NCI-H1105 (cell line): ENCODE measurements at places on chromosomes 16 and 17.

DNA sequence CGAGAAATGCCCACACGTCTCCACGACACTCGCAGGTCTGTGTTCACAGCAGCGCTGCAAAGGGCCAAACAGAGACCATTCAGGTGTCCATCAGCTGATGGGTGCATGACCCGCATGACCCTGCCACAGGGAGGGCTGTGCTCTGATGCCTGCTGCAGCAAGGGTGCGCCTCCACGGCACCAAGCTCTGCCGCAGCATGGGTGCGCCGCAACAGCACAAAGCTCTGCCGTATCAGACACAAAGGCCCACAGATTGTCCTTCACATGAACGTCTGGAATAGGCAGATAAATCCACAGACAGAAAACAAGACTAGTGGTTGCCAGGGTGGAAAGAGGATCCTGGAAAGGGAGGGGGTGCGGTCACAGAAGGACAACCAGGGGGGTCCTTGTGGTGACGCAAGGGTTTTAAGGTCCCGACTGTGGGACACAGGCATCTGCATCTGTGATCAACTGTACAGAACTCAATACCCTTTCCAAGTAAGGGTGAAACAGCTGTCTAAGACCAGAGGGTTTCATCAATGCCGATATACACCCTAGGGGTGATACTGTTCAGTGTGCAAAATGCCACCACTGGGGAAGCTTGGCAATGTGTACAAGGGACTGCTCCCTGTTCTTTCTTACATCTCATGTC lies 121.0 kb downstream of the ANKRD11 start:
- DNase-seq, result no peak

DNA sequence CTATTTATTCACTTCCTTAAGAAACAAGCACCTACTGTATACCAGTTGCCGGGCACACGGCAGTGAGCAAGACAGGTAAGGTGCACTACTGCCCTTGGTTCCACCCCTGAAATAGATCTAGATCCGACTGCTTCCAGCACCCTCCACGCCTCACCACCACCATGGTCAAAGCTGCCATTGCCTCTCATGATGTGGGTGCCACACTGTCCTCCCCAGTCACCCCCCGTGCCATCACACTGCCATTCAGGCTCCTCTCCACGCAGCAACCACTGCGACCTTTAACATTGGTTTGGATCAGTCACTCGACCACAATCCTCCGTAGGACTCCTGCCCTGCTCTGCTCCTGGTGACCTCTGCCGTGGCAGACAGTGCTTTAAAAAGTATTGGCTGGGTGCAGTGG lies 226.8 kb downstream of the CPPED1 start:
- no peak for DNase-seq

DNA sequence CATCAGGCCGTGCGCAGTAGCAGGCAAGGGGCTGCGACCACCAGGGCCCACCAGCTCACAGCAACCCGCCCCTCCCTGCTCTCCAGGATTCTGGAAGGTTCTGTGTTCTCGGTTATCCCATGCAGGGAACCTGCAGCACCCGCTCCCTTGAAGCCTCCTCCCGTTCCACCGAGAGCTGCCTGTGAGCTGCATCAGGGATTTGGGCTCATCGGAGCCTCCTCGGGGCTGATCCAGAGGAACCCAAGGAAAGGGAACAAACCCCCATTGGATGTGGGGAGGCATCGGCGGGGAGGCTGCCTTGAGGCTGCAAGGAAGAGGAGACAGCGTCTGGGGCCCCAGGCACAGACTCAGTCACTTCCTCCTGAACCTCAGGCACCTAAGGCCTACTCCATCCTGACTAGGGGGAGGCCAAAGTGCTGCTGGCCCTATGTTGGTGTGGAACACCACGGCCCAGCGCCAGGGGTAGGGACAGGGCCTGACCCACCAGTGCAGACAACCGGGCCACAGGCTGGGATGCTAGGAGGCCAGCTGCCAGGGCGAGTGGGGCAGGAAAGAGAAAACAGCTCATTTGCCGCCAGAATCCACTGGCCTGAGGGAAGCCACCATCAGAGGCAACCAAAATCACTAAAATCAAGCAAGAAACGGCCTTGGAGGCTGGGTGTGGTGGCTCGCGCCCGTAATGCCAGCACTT lies 14.4 kb upstream of the LGALS3BP start:
- no peak for DNase-seq

- DNase-seq, result no peak
Measured at GRCh38 chr16:53085931-53086421, 31.2 kb downstream of the CHD9 start.

- DNase-seq, result no peak
Measured at GRCh38 chr17:8726941-8727555, 17.6 kb downstream of the CCDC42 start.

DNA sequence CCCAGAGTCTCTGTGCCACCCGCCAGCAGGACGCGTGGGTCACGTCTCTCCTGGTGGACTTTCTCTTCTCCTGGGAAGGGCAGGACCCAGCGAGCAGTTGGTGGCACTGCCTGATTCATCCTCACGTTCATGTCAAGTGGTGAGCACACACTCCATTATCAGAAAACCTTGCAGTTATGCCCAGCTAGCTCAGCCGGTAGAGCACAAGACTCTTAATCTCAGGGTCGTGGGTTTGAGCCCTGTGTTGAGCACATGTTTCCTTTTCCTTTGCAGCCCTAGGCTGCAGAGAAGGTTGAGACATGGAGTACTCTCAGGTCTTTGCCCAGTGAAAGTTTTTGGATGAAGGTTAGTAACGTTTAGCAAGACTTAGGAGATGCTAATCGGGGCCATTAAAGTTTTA lies 8.0 kb downstream of the OR1F1 start:
- DNase-seq, result no peak

GRCh38 chr17:56098746-56099145 lies 54.5 kb upstream of the ANKFN1 start:
- no peak for DNase-seq

DNA sequence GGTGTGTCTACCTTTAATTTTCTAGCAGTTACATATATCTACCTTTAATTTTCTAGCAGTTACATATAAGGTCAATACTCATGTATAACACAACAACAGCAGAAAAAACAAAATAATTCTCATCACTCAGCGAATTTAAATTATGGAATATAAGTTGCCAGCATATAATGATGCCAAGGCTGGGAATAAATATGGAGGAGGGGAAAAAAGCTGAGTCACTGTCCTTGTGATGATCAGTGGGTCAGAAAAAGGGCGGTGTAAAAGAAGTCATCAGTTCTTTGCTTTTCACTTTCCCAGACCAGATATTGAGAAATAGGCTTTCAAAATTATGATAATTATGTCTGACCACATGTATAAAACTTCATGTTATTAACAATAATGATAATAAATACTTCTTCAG lies 1471.7 kb downstream of the CDH8 start:
- DNase-seq, result no peak

GRCh38 chr16:20409398-20410120 lies at the start of gene ACSM5:
TSS of gene ACSM5 (plus strand) at chr16:20409534. CDS start at chr16:20411485, 1,951 bp downstream.
- DNase-seq, result no peak

DNA sequence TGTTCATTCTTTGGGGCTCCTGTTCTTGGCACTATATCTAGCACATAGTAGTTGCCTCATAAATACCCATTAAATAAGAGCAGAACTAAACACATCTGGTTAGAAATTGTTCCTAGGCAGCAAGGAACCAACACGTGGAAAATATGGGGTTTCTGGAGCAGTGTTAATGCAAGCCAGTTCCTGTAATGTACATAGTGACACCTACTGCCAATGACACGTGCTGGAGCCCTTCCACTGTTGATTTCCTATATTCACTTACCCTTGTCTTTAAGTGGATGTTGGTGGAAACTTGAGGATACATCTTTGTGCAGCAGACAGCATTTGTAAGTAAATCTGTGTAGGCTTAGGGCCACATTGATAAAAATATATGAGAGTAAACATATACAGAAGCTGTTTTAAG lies 1.6 kb upstream of the IRF8 start:
- DNase-seq, result no peak

DNA sequence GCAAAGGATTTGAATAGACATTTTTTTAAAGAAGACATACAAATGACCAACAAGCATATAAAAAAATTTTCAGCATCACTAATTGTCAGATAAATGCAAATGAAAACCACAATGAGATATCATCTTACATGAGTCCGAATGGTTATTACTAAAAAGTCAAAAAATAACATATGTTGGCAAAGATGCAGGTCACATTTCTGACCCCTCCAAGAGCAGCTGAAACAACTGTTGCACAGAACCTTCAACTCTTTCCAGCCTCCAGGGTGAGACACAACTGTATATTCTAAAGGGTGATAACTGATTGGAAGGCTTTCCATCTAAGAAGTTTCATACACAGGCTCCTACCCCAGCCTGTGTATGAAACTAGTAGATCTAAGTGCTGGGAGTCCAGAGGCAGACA lies 51.9 kb downstream of the SLFN5 start:
- no peak for DNase-seq

DNA sequence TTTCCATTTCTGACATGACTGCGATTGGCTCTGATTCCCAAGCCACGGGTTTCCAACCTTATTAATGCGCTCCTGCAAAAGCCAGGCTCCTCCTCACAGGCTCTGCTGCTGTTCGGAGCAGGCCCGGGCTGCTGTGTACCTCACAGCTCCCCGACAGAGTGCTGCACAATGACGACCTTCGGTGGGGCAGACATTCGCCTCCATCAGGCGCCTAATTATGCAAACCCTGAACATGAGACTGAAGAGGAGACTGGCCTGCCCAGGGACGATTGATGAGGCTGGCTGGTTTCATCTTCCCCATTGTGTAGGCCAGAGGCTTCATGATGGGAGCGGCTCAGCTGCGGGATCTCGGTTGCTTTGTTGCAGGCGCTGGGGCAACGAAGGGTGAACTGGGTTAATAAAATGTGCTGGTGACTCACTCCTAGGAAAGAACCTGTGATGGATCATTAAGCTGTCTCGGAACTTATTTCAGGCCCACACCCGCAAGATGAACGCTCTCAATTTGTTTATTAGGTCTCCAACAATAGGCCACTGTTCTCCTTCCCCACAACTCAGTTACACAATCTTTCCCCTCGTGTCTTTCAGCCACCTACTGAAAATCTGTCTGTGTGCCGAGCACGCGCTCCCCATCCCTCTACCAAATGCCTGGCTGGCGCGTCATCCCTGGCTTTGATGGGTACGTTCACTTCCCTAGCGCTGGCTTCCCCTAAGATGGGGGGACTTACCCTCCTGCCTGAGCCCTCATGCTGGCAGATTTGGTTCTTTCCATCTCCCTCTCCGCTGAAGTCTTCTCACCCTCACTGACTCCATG lies 27.2 kb upstream of the TOB1 start:
- no peak for DNase-seq

GRCh38 chr16:67967183-67967957 lies 1.1 kb downstream of the SLC12A4 start:
- no peak for DNase-seq

DNA sequence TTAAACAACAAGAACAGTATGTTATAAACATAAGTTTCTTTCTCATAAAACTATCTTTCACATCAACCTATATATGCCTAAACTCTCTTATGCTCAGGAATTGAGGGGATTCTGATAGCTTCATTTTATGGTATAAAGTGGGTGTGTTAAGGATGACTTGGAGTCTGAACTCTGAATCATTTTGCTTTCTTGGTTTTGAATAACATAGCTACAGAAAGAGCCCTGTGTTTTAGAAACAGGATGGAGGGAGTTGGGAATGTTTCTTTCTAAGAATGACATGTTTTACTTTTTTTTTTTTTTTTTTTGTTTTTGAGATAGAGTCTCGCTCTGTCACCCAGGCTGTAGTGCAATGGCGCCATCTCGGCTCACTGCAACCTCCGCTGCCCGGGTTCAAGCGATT lies 50.1 kb downstream of the RHOT1 start:
- DNase-seq, result no peak

DNA sequence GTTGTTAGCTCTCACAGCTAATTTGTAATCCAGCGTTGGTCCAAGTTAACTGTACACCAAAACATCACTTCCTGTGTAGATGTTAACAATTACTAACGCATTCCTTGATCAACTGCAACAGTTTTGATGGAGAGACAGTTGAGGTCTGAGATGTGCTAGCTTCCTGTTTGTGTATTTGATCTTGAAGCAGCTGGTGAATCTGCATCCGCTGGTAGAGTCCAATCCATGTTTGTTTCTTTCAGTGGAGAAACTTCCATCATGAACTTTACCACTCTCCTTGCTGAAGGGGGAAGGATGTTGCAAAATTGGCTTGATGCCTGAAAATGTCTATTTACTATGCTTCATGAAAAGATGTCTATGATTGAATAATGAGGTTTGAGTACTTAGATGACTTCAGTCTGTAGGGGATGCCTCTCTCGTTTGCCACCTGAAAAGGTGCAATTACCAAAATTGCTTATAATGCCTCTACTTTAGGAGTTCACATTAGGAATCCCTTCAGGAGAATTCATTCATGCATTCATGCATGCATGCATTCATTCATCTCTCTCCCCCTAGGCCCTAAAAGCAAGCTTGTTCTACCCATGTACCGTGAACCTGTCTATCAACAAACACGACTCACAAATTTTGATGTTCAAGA lies 39.6 kb upstream of the ZKSCAN2 start:
- DNase-seq, result no peak

GRCh38 chr17:75820094-75821080 lies 23.8 kb downstream of the UNC13D start:
- no peak for DNase-seq

GRCh38 chr16:72850853-72851252 lies 197.1 kb downstream of the ZFHX3 start:
- no peak for DNase-seq

GRCh38 chr16:78889346-78889745 lies 711.2 kb downstream of the MAF start:
- no peak for DNase-seq

- DNase-seq, result no peak
Measured at GRCh38 chr16:1322407-1322806, 11.0 kb upstream of the BAIAP3 start.

- no peak for DNase-seq
Measured at GRCh38 chr16:3051494-3051893, 5.1 kb downstream of the MMP25 start.

DNA sequence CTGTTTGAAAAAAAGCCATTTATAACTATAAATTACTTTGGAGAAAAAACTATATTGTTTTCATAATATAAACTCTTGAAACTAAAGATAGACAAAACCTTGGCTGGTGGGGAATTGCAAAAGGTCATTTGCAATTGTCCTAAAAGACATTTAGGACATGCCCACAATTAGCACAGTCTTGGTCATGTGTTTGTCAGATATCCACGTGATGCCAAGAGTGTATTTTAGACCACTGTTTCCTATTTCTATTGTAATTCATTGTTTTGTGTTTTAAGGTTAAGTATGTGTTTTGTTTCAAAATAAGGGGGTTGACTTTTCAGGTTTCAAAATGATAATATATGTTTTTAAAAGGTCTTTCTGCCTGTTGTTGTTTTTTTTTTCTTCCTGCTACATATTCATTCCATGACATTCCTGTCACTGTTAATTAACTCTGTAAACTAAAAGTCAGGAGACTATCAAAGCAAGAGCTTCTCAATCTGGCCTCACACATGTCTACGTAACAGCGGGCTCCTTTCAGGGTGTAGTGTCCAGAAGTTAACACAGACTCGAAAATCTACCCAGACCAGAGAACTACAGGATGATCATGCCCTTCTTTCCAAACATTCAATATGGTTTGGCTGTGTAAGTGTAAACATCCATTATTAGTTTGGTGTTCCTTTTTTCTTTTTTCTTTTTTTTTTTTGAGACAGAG lies 58.7 kb downstream of the COG7 start:
- DNase-seq, result no peak

- no peak for DNase-seq
Measured at GRCh38 chr16:85187447-85187846, 75.2 kb upstream of the CIBAR2 start.
